ENCODE measurements at places on chromosomes 1 and 21. TPM values are rescaled to one million over a fixed set of nuclear protein-coding genes. Genes with fewer than 3 reads are reported as not detected.

TMEM82 gene
- total RNA-seq = not detected

GJA5 gene
- total RNA-seq = 16.3 TPM

FABP3 gene
- total RNA-seq = 132 TPM

TMPRSS3 gene
- not detected for total RNA-seq

GRCh38 chr1:187922255-187922654, 1093.5 kb downstream of the PLA2G4A start:
- no peak for DNase-seq

GRCh38 chr1:230067871-230068620, 1.0 kb downstream of the GALNT2 start:
- DNase-seq = peak; percentile 82

DNA sequence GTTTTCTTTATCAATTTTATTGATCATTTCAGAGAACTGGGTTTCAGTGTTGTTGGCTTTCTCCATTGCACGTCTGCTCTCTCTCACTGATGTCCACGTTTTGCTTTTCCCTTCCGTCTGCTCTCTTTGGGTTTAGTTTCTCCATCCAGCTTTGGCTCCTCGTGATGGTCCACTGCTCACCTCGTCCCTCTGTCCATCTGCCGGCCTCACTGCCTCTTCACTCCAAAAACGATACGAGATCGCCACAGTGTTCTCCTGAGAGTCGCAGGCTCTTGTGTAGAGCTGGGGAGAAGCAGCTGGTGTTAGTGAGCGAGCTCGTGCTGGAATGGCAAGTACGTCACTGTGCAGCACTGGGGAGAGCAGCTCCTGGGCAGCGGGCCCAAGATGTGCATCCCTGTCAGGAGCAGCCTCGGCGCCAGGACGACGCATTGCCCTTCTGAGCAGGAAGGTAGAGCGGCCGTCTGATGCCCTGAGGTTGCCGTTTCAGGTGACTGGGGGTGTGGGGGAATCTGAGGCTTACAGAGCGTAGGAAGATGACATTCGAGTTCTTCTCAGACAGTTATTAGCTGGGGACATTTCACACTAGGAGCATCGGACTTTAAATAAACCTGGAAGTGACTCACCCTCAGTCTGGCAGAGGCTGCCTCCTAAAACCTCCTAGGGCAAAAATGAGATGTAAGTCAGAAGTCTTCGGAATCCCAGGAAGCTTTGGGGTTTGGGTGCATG, 31.4 kb upstream of the PCBP3 start:
- DNase-seq = peak; percentile 78

GRCh38 chr1:90778486-90778885, 61.4 kb upstream of the BARHL2 start:
- DNase-seq = no peak

DNA sequence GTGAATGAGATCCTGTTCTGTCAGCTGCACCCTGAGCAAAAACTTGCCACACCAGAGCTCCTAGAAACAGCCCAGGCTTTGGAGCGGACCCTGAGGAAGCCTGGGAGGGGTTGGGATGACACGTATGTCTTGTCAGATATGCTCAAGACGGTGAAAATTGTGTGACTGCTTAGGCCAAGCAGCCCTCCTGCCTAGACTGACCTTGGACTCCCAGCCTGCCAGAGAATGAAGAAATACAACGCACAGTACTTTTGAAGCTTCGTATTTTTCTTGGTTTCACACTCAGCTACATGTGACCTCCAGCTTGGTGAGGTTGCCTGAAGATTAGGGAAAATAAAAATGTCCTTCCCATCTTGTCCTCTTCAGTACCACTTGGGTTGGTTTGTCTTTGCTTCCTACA, 15.1 kb downstream of the METTL13 start:
- DNase-seq = no peak

- DNase-seq = no peak
These were observed 40.5 kb downstream of the C1orf198 start for GRCh38 chr1:230827801-230828200.
